ENCODE measurements at places on chromosomes 2 and 18.

GRCh38 chr2:54208364-54209240 is 47.4 kb downstream of the TSPYL6 start:
- DNase-seq, result no peak

GRCh38 chr2:120619579-120619978 is 116.1 kb upstream of the GLI2 start:
- DNase-seq, result no peak

- no peak for DNase-seq
Observed at GRCh38 chr2:138369856-138370255, 131.7 kb upstream of the SPOPL start.

- no peak for DNase-seq
Observed at GRCh38 chr18:56501896-56502295, 136.5 kb downstream of the TXNL1 start.

DNA sequence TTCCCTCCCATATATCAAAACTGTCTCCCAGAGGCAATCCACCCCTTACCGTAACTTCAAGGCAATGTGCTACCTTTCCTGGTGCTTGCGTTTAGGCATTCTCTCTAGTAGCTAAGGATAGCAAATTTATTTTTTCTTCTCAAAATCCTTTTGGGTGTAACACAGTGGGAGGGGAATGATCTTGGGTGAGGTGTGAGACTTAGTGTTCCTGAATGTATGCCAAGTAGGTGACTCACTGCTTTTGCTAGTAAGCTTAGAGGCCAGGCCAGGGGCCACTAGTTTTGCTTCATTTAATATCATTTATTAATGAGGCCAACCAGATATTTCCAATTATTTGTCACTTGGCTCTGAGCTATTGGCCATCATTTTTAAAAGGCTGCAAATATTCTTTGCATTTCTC is 135.5 kb downstream of the NAPG start:
- no peak for DNase-seq

GRCh38 chr18:78765637-78766281 is 213.9 kb upstream of the SALL3 start:
- DNase-seq, result no peak

GRCh38 chr2:104599787-104600510 is 254.0 kb upstream of the POU3F3 start:
- no peak for DNase-seq

DNA sequence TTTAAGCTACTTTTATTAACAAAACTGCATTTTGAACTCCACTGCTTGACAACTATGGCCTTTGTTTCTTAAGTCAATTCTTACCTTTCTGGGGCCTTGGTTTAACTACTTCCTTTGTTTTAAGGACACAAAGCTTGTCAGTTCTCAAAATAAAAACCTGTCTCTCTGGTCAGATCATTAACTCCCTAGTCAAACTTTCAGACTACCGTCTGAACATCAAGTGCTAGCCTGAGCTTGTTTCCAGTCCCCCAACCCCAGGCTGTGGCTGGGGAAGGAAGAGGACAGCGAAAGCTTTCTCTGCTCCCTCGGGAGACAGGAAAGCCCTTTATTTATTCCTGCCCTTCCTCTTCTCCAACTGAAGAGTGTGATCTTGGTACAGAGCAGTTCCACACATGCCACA is 1.7 kb downstream of the SH3YL1 start:
- no peak for DNase-seq

DNA sequence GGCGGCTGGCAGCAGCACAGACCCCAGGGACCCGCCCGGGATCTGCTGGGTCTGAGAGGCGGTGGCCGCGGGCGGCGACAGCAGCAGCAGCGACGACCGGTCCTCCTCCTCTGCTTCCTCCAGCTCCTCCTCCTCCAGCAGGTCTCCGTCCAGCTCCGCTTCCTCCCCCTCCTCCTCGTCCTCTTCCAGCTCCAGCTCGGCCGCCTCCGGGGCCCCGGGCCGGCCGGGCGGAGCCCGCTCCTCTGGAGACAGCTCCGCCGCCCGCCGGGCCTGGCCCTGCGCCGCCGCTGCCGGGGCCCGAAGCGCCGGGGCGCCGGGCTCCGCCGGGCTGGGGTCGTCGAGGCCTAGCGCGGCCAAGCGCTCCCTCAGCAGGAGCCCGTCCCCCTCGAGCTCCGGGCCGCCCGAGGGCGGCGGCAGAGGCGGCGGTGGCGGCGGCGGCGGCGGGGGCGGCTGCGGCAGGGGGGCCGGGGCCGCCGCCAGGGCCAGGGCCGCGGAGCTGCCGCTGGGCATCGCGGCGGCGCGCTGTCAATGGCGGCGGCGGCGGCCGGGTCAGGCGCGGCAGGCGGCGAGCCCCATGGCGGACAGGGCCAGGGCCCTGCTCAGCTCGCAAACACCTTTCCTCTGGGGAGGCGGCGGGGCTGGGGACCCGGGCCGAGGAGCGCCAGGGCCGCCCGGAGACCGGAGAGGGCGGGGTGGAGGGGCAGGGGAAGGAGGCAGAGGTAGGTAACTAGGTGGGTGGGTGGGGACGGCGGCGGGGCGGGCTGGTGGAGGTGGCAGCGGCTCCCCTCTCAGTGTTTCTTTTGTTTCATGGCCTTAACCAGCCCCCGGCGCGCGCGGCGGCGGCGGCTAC is 445 bp downstream of the MEX3C start:
- peak; percentile 11 for DNase-seq

DNA sequence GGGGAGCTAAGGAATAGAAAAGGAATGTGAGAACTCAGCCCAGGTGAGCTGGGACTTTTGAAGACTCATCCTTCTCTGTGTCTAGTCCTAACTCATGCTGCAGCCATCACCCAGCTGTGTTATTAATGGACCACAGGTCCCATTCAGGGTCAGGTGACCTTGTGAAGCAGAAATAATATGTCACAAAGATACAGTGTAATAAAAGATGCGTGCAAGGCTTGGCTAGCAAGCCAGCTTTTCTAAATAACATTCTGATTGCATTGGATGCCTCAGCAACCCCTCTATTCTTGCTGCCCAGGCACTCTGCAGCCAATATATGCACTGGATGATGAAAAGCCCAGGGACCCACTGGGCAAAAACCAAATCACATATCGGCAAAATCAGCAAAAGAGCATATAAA is 393.1 kb upstream of the PIK3C3 start:
- no peak for DNase-seq

GRCh38 chr18:59233017-59233410 is 13.1 kb downstream of the GRP start:
- DNase-seq, result no peak

- DNase-seq, result no peak
Observed at GRCh38 chr2:193088026-193088425, 893.3 kb upstream of the TMEFF2 start.

- DNase-seq, result no peak
Observed at GRCh38 chr18:35045121-35045520, 3.9 kb downstream of the MAPRE2 start.

DNA sequence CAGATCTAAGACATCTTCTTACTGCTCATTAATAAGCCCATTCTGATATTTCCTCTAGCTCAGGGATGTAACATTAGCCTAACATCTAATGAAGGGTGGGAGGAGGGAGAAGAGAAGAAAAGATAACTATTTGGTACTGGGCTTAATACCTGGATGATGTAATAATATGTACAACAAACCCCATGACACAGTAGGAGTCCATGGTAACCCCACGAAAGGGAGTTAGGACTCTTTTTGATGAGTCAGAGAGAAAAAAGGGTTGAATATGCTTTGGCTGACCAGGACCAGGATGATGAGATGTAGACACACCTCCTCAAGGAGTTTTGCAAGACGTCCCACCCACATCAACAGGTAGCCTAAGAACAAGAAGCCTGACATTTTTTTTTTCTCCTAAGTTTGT is 34.4 kb upstream of the DLX2 start:
- no peak for DNase-seq

DNA sequence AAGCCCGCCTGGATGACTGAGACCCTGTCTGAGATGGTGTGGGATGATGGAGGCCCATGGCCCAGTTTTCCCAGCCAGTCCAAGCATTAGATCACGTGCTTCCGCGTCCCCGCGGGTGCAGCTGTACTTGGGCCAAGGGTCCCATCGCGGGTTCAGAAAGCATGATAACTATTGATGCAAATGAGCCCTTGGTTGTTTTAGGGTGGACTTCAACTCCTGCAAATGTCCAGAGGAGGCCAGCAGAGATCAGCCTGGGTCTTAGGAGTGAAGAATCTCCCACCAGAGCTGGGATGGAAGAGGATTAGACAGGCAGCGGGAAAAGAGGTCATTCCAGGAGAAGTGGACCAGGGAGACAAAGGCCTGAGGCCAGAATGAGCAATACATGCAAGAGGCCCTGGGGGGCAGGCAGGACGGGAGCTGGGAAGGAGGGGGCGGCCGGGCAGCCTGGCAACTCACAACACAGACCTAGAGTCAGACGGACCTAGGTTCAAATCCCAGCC is 89.9 kb upstream of the TMEM247 start:
- DNase-seq, result no peak

- DNase-seq, result no peak
Observed at GRCh38 chr2:74004212-74005182, 19.8 kb downstream of the TET3 start.

DNA sequence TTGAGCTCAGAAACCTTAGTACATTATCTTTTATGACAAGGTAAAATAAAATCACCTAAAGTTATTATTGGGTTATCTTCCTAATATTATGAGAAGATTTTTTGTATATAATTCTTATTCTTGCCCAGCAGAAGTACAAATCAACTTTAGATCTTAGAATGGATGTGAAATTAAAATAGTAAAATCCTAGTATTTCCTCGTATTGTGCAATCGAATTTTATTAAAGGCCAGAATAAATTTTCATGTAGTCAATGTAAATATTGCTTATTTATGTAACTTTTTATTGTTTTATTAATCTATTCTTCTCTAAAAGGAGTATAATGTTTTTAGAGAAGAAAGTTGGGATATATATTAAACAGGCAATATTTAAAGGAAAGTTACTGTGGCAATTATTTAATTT is 12.7 kb downstream of the MARS2 start:
- no peak for DNase-seq

- DNase-seq, result no peak
Observed at GRCh38 chr2:226618875-226619605, 180.6 kb downstream of the IRS1 start.

DNA sequence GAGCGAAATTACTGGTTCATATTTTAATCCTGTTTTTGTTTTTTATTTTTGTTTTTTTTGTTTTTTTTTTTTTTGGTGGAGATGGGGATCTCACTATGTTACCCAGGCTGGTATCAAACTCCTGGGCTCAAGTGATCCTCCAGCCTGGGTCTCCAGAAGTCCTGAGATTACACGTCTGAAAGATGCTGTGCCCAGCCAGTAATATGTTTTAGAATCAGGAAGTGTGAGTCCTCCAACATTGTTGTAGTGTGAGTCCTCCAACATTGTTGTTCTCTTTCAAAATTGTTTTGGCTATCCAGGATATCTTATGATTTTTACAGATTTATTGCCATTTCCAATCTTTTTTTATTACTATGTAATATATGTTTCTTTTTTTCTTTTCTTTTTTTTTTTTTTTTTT is 23.1 kb downstream of the TPRKB start:
- no peak for DNase-seq

DNA sequence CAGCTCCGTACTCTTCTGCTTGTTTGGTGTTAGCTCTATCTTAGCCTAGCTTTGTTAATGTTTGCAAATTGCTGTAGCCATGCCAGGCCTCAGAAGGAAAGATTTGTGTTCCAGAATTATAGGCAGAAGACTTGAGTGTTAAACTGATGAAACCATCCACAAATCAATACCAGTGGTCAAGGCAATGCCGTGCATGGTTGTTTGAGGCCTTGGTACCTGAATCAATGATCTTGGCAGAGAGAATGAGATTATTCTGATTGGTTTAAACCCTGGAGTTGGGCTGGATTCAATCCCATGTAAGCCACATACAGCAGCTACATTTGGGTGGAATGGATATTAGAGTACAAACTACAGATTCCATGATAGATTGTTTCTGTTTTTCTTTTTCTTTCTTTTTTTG is 4.9 kb downstream of the HADHB start:
- DNase-seq, result no peak

GRCh38 chr18:79403723-79404566 is 8.2 kb downstream of the NFATC1 start:
- no peak for DNase-seq

DNA sequence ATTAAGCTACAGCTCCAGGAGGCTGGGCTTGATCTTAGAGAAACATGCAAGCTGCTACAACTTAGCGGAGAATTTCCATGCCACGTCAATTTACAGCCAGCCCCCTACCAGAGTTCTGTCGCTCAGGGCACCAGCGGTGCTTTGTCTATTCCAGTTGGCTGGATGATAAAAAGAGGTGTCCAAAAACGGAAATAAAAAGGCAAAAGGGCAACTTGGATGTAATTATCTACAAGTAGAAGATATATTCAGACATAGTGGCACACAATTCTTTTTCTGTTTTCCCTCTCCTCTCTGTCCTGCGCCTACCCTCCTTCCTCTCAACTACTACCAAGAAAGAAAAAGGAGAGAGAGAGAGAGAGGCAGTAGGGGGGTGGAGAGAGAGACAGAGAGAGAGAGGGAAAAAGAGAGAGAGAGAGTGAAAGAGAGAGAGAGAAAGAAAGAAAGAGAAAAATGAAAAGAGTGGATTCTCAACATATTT is 363 bp upstream of the RFTN2 start:
- no peak for DNase-seq

- DNase-seq, result no peak
Observed at GRCh38 chr18:2776601-2777000, 70.2 kb upstream of the EMILIN2 start.

GRCh38 chr2:60535685-60536312 is 17.7 kb downstream of the BCL11A start:
- no peak for DNase-seq

DNA sequence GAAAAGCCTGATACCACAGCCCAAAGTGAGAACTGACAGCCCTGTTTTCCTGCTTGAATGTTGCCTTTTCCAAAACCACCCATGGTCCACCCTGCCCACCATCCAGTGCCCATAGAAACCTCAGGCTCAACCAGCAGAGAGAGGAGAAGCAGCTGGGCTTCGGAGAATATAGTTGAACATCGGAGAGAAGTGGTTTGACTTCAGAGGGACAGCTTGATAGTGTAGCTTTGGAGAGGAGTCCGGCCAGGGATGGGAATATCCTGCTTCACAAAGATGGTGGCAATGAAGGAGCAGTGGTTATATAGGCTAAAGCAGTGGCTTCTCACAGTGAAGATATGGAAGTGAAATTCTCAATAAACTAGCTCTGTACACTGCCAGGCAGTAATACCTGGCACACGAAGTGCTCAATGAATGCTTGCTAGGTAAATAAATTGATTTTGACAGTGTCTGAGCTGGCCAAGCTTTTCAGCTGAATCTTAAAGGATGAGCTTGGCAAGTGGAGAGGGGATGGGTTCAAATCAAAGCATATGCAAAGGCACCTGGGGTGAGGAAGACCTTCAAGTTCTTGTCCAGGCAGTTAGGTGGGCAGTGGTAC is 21.2 kb downstream of the AFF3 start:
- DNase-seq, result no peak

DNA sequence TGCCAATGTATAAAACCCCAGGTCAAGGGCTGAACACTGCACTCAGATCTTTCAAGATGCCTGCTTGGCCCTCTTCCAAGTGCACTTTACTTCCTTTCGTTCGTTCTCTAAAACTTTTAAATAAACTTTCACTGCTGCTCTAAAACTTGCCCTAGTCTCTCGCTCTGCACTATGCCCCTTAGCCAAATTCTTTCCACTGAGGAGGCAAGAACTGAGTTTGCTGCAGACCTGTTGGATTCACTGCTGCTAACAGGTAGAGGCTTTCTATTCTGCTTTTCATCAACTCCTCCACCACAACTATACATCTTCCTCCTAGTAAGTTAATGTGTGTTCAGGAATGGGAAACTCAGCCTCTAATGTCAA is 467.9 kb downstream of the MBD2 start:
- no peak for DNase-seq

- DNase-seq, result no peak
Observed at GRCh38 chr2:241967467-241968144, 98.1 kb downstream of the RTP5 start.
